Anterior cingulate cortex (tissue), 58 donors: ENCODE measurements at places on chromosomes 6 and 20.

DNA sequence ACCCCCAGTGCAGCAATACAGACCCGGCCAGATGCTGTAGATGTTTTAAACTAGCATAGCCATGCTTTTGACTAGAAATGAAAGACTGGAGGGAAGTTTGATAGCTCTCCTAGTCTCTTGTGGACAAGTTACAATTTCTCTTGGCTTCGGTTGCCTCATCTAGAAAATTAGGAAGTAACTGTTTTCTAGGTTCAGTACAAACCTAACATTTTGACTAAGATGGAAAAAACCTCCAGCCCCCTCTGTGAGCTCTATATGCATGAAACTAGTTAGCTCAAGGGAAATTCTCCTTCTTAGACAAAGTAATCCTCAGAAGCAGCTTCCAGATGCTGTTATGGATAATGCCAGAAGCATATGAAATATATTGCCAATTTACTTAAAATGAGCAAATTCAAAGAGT, 86.6 kb downstream of the RNF144B start:
- no peak for DNase-seq

GRCh38 chr20:64041040-64041780, 5.2 kb downstream of the C20orf204 start:
- DNase-seq: no peak

- DNase-seq: no peak
These were observed 4.6 kb upstream of the CGA start for GRCh38 chr6:87099472-87099871.

- DNase-seq: no peak
These were observed 22.9 kb downstream of the TOX2 start for GRCh38 chr20:43937591-43937990.

GRCh38 chr6:46756469-46757213, 9.9 kb downstream of the ANKRD66 start:
- no peak for DNase-seq

GRCh38 chr20:3404402-3404801, 3.1 kb downstream of the DNAAF9 start:
- DNase-seq: no peak

DNA sequence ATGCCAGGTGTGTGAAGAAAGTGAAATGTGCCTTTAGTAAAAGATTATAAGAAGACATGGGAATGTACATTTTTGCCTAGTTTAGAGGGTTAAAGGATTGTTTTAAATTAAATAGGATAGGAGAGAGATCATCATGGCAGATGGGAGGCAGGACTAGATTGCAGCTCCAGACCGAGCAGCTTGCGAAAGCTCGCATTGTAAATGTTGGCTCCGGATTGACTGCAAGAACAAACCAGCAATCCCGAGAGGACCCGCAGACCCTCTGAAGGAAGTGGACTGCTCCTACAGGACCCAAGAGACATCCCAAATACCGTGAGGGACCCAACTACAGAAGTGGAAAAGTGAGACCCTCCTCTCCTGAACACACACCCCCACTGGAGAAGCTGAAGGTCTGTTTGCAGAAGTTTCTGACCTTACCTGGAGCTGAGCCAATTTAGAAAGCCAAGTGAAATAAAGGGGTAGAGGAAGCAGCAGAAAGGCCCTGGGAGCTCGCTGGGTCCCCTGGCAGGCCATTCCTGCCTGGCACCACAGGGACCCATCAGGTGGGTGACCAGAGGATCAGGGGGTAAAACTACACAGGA, 30.0 kb upstream of the TPD52L1 start:
- no peak for DNase-seq
